Breast epithelium (tissue), 4 donors: ENCODE measurements at places on chromosomes 16 and 17.

DNA sequence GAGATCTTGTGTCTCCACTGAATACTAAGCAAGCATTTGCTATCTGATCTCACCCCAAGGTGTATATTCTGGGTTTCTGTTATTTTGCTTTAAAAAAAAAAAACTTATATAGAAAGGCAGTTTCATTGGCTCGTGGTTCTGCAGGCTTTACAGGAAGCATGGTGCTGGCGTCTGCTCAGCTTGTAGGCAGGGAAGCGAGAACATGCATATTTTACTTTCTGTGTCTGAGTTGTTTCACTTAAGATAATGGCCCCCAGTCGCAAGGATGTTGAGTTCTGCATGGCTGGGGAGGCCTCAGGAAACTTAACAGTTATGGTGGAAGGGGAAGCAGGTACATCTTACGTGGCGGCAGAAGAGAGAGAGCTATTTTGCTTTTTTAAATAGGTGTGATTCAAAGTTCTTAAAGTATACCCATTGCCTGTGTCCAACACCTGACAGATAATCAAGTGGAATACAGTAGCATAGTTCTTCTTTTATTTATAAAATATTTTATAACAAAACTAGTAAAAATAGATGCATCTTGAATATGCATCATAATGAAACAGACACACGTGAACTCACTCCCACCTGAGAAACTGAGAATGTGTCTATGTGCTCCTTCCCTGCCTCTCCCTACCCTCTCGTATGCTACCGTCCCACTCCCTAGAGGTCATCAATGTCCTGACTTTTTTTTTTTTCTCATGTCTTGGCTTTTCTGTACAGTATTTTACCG, 15.4 kb upstream of the ARHGAP17 start:
- H3K4me1 ChIP-seq: peaks cover 8% of the 10 kb centered on the region
- no peaks in the 10 kb centered on the region for H3K27me3 ChIP-seq
- no peak overlapping the region for H3K27ac ChIP-seq
- H3K36me3 ChIP-seq: no peaks in the 10 kb centered on the region
- no peak for DNase-seq
- H3K4me3 ChIP-seq: peak overlapping the region; percentile 78

- H3K36me3 ChIP-seq: no peaks in the 10 kb centered on the region
- no peak for DNase-seq
- no peak overlapping the region for H3K4me3 ChIP-seq
- no peak overlapping the region for H3K27ac ChIP-seq
- H3K27me3 ChIP-seq: peaks cover 7% of the 10 kb centered on the region
Observed at GRCh38 chr16:74035816-74036215, 260.8 kb upstream of the PSMD7 start.

DNA sequence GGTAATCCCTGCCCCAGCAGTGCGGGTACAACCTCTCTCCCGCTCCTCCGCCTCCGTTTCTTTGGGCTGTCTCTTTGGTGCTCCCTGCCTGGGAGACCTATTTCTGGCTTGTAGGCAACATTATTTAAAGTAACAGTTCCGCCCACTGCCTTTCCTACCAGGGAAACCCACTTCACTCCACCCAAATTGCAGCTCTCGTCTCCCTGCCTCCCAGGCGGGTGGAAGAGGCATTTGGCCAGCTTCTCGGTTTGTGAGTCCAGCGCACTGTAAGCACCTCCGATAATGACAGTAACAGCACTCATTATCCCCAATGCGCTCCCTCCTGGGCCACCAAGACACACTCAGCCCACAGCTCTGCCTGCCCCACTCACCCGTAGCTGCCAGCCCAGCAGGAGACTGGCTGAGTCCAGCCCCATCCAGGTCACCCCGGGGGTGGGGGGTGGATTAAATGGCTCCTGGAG, 165.1 kb upstream of the CDC42EP4 start:
- no peak overlapping the region for H3K27ac ChIP-seq
- no peaks in the 10 kb centered on the region for H3K4me1 ChIP-seq
- H3K36me3 ChIP-seq: no peaks in the 10 kb centered on the region
- no peak overlapping the region for H3K4me3 ChIP-seq
- DNase-seq: no peak
- no peaks in the 10 kb centered on the region for H3K27me3 ChIP-seq

- no peak for DNase-seq
- peak overlapping the region; percentile 85 for H3K4me3 ChIP-seq
- no peaks in the 10 kb centered on the region for H3K36me3 ChIP-seq
Observed at GRCh38 chr16:1929105-1929504, 10.9 kb upstream of the HS3ST6 start.

DNA sequence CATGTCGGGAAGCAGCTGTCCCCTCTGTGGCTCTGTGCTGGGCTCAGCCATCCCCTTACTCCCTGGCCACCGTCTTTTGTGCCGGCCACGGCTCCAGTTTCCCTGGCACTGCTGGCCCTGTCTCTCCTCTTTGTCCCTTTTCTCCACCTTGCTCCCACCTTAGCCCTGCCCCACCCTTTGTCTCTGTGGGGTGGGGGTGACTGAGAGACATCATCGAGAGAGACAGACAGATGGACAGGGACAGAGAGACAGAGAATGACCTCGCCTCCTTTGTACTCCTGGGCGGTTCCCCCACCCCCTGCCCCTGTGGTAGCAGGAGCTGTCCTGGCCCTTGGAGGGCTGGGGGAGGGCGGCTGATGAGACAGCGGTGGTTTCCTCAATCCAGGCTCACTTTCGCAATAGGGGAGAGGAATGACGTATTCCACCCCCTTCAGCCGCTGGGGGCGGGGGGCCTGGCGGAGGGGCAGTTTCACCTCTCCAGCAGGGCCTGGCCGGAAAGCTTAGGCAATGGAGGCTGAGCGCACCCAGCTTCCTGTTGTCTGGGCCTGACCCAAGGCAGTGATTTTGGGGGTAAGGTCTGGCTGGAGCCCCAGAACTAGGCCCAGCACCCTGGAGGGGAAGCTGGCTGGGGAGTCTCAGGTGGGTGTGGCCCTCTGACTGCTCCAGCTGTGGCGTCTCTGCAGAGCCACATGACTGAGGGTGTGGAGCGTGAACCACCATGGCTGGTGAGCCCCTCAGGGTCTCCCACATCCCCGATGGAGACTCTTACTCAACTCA, 7.3 kb downstream of the FMNL1 start:
- H3K27ac ChIP-seq: peak overlapping the region; percentile 94
- H3K27me3 ChIP-seq: no peaks in the 10 kb centered on the region
- peaks cover 4% of the 10 kb centered on the region for H3K4me1 ChIP-seq
- no peak overlapping the region for H3K4me3 ChIP-seq
- DNase-seq: peak; percentile 81
- H3K36me3 ChIP-seq: no peaks in the 10 kb centered on the region

DNA sequence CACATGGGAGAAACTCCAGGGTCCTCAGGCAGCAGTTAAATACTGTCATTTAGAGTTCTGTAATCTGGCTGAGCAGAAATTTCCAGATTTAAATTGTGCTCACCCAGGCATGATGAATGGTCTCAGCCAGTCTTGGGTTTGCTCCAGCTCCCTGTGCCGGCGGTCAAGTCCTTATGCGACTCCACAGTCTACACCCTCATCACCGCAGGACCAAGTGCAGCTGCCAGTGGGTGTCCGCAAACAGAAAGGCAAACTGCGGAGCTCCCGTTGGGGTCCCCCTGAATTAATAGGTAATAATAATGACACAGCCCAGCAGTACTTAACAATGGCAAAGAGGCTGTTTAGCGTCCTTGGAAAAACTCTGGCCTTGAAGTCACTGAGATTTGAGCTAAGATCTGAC, 3.9 kb upstream of the CACNG4 start:
- H3K27me3 ChIP-seq: peaks cover 2% of the 10 kb centered on the region
- DNase-seq: no peak
- H3K36me3 ChIP-seq: no peaks in the 10 kb centered on the region
- no peak overlapping the region for H3K27ac ChIP-seq
- no peaks in the 10 kb centered on the region for H3K4me1 ChIP-seq

DNA sequence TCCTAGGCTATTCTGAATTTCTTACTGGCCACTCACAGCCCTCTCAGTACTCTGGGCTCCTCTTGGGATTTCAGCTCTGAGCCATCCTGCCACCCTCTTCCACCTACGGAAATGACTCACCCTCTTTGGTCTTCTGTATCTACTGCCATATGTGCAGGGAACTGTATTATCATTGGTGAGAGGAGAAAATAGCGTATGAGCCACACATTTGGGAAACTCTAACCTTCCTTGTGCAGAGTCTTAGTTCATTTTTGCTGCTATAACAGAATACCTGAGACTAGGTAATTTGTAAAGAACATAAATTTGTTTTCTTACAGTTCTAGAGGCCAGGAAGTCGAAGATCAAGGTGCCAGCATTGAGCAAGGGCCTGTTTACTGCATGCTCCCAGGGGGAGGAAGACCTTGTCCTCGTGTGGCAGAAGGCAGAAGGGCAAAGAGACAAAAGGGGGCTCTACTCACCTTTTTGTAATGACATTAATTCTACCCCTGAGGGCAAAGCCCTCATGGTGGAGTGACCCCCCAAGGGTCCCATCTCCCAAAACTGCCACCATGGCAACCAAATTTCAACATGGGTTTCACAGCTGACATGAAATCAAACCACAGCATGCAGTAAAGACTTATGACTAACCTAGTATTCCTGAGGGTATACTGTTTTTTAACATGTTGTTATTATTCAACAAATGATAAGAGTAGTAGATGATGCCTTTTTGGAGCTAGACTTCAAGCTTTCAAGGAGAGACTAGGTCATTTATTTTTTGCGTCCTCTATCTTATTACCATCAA, 191.8 kb downstream of the PRKCA start:
- no peak overlapping the region for H3K27ac ChIP-seq
- no peak overlapping the region for H3K4me3 ChIP-seq
- no peaks in the 10 kb centered on the region for H3K27me3 ChIP-seq
- no peak for DNase-seq
